ENCODE measurements at places on chromosomes 6 and 20.

- DNase-seq, result no peak
These were observed 198.9 kb downstream of the CLIC5 start for GRCh38 chr6:45816674-45817297.

DNA sequence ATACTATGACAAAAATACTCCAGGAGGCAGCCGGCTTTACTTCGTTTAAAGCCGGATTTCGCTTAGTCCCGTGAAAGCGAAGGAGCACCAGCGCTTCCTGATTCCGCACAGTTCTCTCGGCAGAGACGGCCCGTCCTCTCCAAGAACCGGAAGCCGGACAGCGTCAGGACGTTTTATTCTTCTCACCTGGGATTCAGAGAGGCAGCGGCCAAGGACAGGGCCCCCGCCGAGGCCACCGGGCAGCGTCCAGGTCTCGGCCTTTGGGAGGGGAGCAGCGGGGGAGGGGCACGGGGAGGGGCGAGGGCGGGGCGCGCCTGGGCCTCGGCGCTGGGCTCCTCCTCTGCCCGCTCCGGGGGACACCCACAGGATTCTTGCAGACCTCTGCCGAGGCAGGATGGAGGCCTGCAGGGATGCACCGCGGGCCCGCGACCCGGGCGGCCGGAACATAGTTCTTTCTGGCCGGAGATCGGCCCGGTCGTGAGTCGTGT is 2.8 kb upstream of the DIDO1 start:
- no peak for DNase-seq

DNA sequence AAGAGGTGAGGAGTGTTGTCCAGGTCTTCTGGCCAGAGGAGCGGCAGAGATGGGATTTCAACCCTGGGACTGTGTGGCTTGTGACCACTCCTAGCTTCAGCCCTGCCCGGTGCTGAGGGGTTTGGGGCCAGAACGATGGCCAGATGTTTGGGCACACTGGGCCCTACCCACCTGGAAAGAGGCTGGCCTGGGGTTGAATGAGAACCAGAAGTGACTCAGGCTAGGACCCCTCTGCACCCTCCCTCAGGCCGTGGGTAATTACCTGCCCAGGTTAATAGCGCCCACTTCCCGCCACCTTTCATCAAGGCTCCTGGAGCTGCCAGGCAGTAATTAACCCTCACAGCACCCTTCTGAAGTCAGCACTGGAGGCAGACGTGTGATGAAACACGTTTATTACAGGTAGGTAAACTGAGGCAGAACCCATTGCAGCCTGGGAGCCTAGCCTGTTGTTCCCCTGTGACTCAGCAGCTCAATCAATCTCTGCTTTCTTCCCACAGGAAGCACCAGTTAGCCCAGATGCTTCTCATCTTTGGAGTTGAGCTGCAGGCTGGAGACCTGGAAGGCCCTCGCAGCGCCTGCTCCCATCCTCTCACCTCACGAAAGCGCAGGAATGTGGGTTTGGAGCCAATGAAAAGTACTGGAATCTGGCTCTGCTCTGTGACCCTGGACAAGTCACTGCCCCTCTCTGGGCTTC is 120.8 kb downstream of the CEBPB start:
- DNase-seq, result no peak

- no peak for DNase-seq
These were observed 312.5 kb downstream of the EYA4 start for GRCh38 chr6:133553652-133554051.

DNA sequence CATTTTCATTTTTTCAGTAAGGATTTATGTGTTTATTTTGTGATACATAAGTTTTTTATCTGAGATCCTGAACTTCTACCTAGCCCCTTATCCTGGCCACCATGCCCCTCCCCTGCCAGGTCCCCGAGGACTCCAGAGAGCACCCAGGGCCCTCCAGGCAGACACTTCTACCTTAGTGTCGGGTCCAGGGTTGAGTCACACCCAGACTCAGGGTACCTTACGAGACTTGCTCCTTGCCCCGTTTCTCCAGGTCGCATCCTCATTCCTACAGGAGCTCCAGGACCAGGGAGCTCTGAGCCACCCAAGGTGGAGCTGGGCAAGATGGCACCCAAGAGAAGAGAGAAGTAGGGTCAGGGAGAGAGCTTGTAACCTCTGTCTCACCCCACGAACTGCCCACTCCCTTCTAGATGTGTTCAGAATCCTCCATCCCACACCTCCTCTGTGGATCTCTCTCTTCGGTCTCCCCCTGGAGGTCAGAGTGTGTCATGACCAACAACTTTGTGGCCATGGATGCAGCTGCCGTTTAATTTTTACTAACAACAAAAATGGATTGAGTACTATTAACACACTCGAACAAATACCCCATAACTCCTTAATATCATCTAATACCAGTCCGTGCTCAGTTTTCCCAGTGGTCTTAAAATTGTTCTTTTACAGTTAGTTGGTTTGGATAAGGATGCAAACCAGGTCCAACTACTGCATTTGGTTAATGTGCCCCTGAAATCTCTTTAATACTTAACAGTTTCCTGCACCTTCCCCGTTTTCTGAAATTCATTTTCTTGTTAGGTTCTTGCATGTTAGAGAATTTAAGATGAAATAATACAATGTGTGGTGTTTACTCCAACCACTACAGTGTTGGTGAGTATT is 130.6 kb upstream of the INSM1 start:
- DNase-seq, result no peak

DNA sequence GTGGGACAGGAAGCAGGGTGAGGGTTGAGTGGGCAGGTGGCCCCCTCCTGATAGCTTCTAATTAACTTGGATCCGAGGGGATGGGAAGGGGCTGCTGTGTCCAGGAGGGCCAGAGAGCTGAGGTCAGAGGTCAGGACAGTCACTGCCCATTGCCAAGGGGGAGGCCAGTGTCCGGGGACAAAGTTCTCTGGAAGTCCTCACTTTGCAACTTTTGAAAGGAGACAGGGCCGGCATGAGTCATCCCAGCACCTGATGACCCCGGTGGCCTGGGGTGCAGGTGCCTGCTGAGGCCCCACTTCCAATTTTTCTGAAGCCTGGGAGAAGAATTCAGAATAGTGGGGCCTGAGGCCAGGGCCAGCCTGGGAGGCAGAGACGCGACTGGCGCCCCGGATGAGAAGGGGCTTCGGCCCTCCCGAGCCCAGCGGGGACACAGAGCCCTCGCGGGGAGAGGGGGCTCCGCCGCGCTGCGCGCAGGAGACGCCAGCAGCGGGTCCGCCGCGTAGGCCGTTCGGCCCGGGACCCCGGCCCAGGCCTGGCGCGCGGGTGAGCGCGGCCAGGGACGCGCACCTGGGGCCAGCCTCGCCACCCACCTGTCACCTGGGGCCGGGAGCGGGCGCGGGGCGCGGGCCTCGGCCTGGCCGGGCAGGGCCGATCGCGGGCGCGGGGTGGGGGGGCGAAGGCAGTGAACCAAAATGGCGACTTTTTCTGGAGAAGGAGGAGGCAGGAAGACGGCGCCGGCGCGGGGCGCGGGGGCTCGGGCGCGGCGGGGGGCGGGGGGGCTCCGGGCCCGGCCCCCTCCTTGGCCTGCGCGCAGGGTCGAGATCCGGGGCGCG is 586 bp downstream of the ZNF512B start:
- DNase-seq, result no peak

DNA sequence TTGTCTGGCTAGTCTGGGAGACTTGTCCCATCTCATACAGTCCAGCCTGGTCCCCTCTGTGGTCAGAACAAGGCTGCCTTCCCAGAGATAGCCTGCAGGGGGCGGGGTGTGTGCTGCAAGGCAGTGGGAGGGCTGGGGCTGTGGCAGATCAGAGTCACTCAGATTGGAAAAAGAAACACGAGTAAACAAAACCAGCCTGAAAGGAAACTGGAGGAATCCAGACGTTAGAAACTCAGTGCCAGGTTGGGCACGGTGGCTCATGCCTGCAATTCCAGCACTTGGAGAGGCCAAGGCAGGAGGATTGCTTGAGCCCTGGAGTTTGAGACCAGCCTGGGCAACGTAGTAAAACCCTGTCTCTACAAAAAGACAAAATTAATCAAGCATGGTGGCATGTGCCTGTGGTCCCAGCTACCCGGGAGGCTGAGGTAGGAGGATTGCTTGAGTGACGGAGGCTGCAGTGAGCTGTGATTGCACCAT is 20.2 kb downstream of the LEMD2 start:
- peak; percentile 54 for DNase-seq

DNA sequence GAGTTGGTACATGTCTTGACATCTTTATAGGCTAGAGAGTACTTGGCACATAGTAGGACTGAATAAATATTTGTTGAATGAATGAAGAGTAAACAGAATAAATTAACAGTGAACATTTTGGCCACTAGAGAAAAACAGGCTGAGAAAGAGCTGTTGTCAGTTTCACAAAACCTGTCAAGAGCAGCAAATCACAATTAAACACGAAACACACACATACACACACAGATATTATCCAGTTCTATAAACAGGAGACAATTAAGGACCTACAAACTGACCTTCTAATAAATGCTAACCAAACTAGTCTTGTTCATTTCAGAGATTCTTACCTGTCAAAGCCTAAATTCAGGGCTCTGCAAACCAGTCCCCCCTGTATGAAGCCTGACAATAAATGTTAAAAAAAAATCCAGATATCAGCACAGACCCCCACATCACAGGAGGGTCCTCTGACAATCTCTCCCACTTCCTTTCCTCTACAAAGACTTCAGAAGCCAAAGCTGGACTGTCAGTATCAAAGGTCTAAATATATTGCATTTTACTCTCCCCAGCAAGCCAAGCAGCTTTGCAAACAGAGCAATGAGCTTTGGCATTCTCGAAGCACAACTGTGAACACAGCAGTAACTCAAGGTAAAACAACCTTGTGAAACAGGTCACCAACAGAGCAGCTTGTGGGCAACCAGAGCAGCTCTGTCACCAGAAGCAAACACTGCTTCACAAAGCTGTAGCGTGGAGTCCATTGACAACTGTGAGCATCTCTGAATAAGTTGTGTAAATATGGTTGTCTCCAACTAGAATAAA is 229.9 kb downstream of the TBXT start:
- no peak for DNase-seq

DNA sequence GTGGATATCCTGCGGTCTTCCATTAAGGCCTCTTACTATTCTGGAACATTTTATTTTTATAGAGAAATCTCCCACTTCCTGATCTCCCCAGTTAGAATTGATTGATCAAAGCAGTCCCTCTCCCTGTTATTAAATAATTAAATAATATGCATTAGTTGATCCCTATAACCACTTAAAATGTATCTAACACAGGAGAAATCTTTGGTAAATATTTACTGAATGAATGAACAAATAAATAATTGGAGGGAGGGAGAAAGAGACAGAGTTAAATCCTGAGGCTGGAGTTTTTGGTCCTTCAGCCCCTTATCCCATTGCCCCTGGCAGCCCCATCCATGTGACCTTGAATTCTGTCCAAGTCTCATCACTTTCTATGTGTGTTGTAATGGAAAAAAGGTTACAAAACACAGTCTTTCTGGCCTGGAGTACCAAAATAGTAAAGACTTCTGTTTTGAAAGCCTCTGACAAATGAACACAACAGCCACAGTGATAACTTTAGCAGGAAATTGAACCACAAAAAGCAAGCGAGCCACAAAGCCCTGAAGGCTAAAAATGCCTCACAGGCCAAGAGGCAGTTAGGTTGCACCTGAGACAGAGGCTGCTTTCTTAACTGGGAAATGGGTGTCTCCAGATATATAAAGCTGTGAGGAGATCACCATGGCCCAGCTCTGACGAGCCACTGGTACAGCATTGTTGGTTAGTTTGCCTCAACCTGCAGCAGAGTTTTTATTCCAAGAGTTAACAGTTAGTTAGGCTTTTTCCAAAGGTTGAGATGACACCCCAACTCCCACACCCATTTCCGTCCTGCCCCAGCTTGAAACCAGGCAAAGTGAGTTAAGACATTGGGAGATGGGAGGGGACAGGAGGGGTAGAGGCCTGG is 11.3 kb downstream of the NT5E start:
- no peak for DNase-seq

GRCh38 chr20:58892932-58893224 is 40.4 kb downstream of the GNAS start:
- DNase-seq, result no peak

- DNase-seq, result no peak
These were observed 26.7 kb downstream of the ACSS1 start for GRCh38 chr20:25031241-25031640.

DNA sequence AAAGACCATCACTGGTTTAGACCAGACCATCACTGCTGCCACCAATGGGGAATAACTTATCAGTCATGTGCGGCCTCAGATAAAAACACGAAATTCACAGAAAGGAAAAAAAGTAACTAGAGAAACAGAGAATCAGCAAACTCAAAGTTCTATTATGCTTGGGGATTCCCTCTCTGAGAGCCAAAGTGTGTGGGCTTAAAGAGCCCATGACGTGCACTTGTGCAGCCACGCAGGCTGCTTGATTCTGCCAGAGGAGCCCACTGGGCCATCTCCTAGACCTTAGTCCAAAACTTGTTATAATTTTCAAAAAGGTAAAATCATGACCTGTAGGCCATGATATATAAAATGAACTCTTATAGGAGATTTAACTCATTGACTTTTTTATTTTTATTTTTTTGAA is 15.2 kb downstream of the RAB44 start:
- DNase-seq, result no peak

DNA sequence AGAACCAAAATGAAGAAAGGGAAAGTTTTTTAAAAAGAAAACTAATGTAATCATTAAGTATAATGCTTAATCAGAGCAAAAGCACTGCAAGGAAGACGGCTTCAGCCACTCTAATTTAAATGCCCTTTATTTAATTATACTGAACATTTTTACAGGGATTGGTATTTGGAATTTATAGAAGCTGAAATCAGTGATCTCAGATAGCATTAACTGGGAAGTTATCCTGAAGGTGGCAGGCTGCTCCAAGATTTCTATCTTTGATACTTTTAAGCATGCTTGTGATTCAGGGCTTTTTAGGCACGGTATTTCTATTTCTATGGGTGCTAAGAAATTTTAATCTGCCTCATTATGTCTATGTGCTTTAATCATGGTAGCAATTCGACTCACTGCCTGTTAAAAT is 1.3 kb upstream of the NDUFAF4 start:
- no peak for DNase-seq

DNA sequence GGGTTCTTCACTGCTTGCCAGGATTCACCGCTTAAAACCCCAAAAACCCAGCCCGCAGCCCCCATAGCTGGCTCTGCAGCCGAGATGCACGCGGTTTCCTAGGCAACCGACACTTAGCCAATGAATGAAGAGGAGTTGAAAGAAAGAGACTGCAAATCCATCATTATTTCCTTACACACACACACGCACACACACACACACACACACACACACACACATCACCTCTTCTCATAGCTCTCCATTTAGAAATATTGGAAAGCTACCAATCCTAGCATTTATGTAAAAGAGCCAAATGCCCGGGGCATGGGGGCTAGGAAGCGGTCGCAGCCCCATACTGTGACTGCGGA is 3.4 kb upstream of the TUBB2B start:
- DNase-seq, result no peak

- DNase-seq, result no peak
These were observed 301.3 kb upstream of the TCF21 start for GRCh38 chr6:133587546-133588160.

DNA sequence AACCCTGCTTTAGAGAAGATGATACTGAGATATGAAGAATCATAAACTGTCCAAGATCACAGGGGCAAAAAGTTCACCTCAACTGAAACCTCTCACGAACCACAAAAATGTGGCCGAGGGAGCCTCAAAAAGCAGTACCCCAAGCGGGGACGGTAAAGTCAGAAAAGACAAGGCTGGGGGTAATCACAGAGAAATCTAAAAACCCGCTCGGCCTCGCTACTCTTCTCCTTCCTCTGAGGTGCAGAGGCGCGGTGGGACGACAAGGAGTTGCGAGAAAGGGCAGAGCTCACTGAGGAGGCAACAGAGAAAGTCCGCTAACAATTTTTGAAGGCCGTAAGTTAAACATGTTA is 356 bp upstream of the IRAK1BP1 start:
- DNase-seq, result no peak

GRCh38 chr6:62775427-62776022 is 435.7 kb upstream of the FKBP1C start:
- DNase-seq, result no peak

GRCh38 chr20:50040432-50041245 is 57.9 kb downstream of the SNAI1 start:
- no peak for DNase-seq

Measured in activated CD8-positive, alpha-beta memory T cell treated with anti-CD3 and anti-CD28 coated beads for 1 hour (primary cell).